ENCODE measurements at places on chromosomes 1 and 21.

DNA sequence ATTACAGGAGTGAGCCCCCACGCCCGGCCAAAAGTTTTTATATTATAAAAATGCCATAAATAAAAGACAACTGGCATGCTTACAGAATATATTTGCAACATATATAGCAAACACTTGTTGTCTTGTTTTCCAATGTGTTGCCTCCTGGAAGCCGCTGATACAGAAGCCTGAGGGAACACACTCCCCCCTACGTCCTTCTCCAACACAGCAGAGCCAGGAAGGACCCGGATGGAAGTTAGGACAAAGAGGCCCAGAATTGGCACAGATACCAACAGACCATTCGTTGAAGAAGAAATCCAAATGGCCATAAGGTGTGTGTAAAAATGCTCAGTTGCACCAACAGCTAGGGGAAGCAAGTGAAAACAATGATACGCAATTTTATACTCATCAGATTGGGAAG is 1.3 kb upstream of the PLA2G5 start:
- DNase-seq: no peak

DNA sequence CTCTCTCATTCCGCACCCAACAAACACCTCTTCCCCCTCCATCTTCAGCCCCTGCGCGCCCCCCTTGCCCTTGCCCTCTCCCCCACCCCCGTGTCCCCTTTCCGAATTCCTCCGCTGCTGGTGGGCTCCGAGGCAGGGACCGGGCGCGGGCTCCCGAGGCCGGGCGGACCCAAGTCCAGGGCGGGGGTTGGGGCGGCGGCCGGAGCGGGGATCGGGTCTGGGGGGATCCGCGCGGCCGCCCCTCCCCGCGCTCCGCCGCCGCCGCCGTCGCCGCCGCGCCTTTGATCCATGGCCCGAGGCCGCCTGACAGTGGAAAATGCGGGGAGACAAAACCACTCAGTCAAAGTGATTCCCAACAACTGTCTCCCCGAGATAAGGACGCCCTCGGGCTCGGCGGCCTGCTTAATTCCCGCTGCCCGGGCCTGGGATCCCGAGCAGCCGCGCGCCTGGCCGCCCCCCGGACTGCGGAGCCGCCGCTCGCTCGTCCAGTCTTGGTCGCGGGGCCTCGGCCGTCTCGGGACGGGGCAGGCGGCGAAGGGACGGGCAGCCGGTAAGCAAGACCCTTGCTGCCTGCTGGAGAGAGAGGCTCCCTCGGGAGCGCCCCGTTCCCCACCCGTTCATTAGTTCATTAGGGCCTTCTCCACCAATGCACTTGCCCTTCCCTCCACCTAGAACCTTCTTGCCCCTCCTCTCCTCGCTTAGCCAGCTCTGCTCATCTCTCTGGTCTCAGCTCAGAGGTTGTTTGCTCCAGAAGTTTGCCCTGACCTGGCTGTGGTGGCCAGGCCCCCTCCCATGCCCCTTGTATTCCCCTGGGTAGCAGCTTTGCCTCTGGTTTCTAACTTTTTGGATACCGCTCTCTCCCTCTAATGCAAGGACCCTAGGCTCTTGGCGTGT is 86.4 kb downstream of the PAX7 start:
- no peak for DNase-seq

DNA sequence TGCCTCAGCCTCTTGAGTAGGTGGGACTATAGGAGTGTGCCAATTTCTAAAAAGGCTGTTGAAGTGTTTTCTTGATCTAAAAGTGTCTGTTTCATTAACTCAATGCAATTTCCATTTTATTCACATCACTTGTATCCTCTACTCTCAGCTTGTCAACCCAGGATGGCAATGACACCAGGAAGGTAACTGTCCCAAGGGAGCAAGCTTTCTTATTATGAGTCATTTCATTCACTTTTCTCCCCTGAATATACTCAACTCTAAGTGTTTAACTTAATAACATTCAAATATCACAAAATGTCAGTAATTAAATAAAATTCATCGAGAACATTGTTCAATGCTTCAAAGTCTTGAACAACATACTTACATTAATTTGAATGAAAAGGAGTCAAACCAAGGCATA is 22.9 kb upstream of the GFI1 start:
- DNase-seq: no peak

GRCh38 chr1:184624051-184624450 is 130.6 kb downstream of the EDEM3 start:
- no peak for DNase-seq

DNA sequence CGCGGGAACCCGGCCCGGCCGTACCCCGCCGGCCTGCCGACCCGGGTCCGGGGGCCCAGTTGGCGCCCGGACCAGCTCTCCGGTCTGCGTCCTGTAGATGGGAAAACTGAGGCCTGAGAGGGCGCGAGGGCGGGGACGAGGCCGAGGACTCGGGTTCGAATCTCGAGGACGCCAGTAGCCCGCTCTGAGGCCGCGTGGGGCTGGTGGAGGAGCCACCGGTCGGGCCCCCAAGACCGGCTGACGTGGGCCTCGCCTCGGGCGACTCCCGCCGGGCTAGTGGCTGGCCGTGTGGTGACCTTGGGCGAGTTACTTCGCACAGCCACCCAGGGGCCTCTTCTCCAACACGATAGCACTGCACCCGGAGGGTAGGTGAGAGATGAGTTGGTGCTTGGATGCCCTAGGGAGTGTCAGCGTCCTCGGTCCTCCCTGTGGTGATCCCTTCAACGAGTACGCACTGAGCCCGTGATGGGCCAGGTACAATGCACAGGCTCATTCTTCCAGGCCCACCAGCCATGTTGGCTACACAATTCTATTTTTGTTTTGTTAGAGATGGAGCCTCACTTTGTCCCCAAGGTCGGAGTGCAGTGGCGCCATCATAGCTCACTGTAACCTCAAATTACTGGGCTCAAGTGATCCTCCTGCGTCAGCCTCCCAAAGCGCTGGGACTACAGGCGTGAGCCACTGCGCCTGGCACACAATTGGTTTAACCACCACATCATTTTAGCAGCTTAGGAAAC is 404 bp upstream of the SCMH1 start:
- DNase-seq: no peak

DNA sequence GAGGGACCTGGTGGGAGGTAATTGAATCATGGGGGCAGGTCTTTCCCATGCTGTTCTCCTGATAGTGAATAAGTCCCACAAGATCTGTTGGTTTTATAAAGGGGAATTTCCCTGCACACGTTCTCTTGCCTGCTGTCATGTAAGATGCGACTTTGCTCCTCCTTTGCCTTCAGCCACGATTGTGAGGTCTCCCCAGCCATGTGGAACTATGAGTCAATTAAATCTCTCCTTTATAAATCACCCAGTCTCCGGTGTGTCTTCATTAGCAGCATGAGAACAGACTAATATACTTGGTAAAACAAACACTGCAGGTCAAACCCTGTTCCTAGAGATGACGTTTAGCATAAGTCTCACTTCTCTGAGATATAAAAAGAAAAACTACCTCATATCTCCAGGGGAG is 148.3 kb downstream of the MATN1 start:
- DNase-seq: peak; percentile 88

DNA sequence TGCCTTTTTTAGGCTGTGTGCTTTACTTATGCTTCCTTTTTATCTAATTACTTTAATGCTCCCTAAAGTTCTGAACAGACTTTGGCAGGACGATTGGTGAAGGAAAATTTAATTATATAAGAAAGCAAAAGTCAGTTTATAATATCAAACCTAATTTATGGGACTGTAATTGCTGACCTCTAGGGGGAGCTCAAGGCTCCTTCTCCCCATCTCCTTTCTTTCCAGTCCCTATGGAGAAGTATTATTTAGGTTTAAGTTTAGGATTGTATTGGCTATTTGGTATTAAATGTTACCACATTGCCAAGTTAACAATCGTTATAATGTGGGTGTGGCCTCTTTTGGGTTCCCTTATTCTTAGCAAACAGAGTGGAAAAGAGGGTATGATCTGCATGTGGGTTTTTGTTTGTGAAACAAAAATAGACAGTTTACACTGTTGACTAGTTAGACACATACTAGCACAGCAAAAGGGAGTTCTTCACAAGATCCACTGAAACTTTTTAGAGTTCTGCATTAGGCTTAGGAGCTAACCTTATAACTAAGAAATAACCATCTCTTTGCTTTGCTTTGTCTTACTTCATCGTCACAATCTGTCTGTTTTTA is 48.2 kb upstream of the TNFSF4 start:
- DNase-seq: peak; percentile 44

DNA sequence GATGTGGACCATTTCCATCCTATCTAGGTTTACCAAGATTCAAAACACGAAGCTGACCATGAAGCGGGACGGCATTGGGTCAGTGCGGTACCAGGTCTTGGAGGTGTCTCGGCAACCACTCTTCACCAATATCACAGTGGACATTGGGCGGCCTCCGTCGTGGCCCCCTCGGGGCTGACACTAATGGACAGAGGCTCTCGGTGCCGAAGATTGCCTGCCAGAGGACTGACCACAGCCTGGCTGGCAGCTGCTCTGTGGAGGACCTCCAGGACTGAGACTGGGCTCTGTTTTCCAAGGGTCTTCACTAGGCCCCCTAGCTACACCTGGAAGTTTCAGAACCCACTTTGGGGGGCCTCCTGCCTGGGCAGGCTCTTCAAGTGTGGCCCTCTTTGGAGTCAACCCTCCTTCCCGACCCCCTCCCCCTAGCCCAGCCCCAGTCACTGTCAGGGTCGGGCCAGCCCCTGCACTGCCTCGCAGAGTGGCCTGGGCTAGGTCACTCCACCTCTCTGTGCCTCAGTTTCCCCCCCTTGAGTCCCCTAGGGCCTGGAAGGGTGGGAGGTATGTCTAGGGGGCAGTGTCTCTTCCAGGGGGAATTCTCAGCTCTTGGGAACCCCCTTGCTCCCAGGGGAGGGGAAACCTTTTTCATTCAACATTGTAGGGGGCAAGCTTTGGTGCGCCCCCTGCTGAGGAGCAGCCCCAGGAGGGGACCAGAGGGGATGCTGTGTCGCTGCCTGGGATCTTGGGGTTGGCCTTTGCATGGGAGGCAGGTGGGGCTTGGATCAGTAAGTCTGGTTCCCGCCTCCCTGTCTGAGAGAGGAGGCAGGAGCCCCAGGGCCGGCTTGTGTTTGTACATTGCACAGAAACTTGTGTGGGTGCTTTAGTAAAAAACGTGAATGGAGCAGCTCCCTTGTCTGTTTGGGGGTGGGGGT is 864 bp upstream of the CCDC24 start:
- no peak for DNase-seq

DNA sequence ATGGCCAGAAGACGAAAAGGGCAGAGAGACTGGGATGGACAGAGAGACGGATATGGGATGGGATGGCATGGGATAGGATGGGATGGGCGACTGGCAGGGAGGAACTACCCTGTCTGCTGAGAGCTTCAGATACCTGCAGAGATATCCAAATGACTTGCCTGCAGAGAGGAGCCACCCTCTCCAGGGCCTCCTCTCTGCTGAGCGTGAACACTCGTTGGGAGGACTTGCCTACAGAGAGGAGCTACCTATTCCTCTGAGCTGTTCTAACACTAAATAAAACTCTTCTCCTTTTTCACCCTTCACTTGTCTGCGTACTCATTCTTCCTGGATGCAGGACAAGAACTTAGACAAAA is 67.1 kb upstream of the LRRN2 start:
- no peak for DNase-seq

DNA sequence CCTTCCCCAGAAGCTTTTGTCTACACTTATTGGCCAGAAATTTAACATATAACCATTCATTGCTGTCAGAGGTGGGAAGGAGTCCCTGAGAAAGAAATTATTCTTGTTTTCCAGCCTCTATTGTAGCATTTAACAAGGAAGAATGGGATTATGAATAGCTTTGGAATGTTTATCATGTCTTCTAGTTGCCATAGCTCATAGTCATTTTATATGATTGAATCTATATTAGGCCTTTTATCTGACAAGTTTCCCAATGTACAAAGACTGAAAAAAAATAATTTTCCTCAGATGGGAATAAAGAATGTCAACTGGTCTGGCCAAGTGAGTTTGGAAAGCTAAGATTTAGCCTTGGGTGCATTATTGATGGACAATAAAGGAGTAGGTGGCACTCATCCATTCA is 28.3 kb downstream of the PTPRC start:
- DNase-seq: no peak

GRCh38 chr1:160094291-160094625 is 4.2 kb downstream of the IGSF8 start:
- DNase-seq: no peak

DNA sequence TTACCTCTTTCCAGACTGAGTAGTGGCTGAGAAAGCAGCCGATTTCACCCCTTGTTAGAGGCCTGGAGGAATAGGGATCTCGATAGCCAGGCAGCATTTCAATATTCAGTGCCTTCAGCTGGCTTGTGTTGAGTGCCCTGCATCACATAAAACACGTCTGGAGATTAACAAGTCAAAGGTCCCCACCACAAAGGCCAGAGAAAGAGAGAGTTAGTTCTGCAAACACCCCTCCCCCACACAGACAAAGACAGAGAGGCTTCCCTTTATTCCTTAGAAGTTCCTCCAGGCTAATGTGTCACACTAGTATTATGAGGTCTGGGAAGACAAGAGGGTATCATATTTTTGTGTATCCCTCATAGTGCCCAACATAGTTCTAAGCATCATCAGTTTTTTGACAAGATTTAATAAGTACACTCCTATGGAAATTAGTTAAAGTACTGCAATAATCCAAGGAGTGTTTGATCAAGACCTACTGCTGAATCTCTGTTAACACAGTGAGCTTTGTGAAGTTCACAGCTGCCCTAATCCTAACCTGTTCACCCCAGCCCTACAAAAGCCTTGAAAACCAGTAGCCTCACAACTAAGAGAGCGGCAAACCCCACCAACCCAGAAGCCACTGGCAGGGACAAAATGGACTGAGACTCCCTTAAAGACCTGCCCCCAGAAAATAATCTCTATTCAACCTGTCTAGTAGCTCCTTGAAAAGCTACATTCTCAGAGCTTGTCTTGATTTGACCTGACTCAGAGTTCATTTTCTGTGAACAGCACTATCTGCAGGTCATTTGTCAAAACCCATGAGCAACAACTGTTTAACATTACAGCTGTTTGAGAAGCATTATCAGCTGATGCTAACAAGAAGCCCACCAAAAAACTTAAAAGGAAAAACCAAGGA is 91.9 kb downstream of the COLGALT2 start:
- no peak for DNase-seq

Data from kidney tubule cell (primary cell).